Type B pancreatic cell (in vitro differentiated cells): ENCODE measurements at places on chromosomes 3 and 15. TPM values are rescaled to one million over a fixed set of nuclear protein-coding genes. Genes with fewer than 3 reads are reported as not detected.

GRCh38 chr15:97168704-97169475 is 791.6 kb upstream of the ARRDC4 start:
- no peak for DNase-seq

DNA sequence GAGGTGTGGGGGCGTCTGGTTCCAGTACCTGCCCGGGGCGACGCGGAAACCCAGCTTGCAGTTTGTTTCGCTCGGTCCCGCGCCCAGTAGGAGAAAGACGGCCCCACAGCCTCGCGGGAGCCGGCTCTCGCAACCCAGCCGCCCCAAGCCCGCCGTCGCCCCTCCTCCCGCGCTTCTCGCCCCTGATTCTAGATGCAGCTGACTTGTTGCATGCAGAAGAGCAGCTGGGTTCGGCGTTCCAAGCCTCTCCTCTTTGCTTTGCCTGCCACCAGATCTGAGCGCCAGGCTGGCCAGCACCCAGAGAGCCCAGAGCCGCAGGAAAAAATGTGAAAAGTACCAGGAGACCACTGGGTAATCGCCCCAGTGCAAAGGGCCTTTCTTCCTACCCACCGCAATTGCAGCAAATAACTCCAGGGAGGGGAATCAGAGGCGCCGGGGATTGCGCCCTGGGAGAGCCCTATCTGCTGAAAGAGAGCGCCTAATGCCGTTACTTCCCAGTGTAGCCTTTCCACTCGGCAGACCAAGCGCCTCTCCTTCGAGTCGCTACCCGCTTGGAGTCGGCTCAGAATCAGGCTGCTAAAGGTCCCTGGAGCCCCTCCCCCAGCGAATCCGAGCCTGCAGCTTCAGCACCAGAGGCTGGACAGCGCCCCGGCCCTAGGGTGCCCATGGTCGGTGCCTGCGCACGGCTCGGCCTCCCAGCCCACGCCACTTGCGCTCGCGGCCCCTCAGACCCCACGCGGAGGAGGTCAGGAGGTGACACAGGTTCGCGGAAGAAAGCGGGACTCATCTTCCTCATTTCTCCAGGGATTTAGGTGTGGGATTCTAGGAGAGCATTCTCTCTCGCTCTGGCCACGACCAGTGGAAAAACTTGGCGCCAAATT is 15.7 kb upstream of the AEN start:
- DNase-seq, result no peak

The ACTC1 gene
- total RNA-seq, result 0.52 and 19.7 TPM in 2 replicates

DNA sequence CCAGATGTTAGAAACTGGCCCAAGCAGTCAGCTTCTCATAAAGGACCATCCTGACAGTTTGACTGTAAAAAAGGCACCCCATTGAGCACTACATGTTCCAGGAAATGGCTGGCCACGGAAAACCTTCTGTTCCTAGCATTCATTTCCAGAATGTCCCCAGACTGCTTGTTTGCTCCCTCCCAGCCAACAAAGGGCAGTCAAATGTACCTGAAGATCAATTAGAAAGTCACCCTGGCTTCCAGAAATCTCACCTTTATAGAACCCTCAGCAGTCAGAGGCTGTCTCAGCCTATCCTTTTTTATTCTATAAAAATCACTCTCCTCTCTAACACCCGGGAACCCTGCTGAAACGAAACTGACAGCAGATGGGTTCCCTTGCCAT is 784 bp upstream of the SAMMSON start:
- DNase-seq, result no peak

DNA sequence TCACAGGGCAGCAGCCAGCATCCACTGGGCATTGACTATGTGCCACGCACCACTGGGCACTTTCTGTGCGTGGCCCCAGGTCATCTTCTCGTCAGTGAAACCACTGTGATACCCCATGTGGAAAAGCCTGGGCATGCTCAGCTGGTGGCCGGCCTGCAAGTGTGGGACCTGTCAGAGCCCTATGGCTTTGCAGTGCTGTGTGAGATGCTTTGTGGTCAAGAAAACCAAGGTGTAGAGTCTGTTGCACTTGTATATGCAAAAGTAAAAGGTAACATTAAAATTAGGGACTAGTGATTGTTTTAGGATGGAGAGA is 69.5 kb downstream of the PGPEP1L start:
- DNase-seq, result no peak

DNA sequence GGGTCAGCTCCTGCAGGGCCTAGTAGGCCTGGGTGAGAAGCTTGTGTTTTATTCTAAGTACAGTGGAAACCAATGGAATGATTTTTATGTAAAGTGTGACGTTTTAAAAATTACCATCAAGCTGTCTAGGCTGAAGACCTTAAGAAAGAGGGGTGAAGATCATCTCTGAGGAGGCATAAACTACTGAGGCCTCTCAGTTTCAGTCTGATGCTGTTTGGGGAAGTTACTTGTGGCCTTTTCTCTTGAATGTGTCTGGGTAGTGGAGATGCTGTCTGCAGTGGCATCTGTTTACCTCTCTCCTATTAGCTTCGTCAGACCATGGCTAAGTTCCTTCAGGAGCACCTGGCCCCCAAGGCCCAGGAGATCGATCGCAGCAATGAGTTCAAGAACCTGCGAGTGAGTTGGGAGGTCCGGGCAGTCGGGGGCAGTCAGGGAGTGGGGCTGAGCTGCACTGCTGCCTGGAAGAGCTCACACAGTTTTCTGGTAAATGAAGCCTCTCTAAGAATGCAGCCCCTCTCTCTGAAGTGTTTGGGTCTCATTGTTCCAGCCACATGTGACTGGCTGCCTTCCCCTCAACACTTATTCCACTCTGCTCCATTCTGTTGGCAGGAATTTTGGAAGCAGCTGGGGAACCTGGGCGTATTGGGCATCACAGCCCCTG is 1.9 kb downstream of the IVD start:
- DNase-seq, result no peak

DNA sequence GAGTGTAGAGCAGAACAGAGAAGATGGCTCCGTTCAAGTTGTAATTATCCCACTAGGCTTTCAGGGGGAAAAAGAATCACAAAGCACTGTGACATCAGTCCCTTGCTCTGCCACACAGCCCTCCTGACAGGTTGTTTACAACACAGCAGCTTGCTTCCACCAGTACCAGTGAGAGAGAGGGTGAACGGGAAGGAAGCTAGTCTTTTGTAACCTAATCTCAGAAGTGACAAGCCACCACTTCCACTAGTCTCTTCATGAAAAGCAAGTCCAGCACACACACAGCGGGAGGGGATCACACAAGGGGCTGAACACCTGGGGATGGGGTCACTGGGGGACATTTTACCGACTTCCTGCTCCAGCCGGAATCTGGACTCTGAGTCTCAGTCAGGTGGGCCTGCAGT is 86.3 kb downstream of the FAM81A start:
- DNase-seq, result peak; percentile 22

GRCh38 chr15:81256916-81257315 is 60.2 kb downstream of the IL16 start:
- no peak for DNase-seq

DNA sequence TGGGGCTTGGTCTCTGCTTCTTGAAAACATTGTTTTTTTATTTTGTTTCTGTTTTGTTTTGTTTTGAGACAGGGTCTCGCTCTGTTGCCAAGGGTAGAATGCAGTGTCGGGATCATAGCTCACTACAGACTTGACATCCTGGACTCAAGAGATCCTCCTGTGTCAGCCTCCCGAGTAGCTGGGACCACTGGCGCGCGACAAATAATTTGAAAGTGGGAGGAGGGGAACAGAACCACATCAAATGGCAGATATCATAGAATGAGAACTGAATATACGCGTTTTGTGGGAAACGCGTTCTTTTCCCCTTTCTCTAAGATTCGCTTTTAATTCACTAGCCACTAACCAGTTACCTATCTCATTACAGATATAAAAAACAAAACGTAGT is 641 bp upstream of the VPS13C start:
- DNase-seq, result no peak

The CHL1 gene
- total RNA-seq, result 0.59 and 1.4 TPM in 2 replicates

DNA sequence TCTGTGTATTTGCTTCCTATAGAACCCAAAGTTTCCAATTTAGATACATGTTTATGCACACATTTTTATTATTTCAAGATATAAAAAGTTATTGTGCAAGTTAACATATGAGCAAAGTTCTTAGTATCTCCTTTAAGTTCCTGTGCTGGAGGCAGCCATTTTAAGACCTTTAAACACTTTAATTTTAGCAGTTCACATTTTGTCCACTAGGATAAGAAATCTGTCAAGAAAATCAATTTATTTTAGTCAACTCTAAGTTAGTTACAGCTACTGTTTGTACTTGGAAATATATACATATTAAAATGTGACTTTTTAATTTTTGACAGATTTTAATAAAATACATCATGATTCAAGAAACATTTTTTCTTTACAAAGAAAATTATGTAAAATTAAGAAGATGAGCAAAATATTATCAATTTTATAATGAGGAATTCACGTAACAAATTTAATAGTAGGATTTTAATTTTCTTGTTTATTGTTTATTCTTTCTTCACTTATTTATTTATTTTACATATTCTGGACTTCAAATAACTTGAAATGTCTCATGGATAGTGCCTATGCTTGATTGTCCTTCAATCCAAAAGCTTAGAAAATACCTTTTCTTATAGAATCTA is 402.6 kb upstream of the GBE1 start:
- no peak for DNase-seq

DNA sequence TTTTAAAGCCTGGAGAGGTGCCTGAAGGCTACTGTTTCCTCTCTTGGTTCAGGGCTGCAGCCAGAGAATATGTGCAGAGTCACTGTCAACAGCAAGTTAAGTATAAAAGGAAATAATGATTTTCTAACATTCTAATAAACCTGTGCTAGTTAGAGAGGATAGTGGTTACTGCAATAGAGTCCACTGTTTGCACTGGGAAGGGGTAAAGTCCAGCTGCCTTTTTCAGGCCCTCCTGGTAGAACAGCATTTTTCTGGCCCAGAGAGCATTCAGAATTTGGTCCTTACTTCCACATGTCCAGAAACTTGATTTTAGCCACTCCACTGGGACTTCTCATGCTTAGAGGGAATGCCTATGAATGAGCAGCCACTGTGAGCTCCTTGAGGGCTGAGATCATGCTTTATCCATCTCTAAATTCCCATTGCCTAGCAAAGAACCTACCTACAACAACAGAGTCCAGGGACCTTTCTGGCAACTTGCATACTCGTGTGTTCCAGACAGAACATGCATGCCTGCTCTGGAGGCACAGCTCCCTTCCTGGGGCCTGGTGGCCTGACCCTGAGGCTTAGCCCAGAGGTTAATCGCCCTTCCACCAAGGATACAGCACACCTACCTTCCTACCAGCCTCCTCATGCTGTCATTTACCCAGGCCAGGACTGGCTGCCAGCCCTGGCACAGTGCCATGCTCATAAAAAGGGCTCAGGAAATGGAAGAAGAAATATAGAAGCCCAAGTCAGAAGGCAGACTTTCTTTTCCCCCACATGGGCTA is 50.3 kb upstream of the ATP13A3 start:
- no peak for DNase-seq

DNA sequence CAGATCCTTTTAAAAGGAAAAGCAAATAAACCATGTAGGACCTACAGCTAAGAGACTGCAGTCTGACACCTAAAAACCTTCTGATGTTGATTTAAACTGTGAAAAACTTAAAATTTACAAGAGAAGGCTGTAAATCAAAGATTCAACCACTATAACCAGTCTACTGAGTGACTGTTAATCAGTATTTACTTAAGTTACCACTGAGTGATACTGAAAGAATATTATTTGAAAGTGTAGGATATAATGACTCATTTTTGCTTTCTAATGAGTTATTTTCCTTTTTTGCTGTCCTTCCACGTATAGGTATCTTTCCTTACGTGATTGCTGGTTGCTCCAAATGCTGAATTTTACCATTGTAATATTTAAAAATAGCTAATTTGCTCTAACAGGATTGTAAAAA is 44.6 kb downstream of the RFX7 start:
- DNase-seq, result no peak

- DNase-seq, result no peak
Observed at GRCh38 chr3:33834096-33834453, 35.6 kb downstream of the PDCD6IP start.

DNA sequence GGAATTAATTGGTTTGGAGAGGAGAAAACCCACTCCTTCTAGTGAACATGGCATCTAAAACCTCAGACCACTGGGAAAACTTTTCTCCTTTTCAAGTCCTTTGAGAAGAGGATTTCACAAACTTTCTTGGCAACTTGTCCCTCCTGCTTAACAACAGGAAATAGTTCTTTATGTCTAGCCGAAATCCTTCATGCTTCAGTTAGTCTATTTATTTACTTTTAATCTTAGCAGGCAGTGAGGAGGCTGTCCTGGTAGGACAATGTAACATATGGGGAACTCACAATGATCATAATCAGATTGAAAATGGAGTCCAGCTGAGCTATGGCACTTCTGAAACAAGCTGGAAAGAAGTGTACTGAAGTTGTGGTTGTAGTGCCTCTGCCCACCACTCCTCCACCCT is 50.6 kb downstream of the KY start:
- no peak for DNase-seq

GRCh38 chr3:105375750-105376511 is 9.2 kb downstream of the ALCAM start:
- no peak for DNase-seq

GRCh38 chr3:178075344-178075743 is 460.9 kb upstream of the KCNMB2 start:
- no peak for DNase-seq

GRCh38 chr15:45918839-45919238 is 284.0 kb downstream of the SQOR start:
- no peak for DNase-seq

GRCh38 chr15:89673165-89673512 is 6.0 kb downstream of the PLIN1 start:
- no peak for DNase-seq

DNA sequence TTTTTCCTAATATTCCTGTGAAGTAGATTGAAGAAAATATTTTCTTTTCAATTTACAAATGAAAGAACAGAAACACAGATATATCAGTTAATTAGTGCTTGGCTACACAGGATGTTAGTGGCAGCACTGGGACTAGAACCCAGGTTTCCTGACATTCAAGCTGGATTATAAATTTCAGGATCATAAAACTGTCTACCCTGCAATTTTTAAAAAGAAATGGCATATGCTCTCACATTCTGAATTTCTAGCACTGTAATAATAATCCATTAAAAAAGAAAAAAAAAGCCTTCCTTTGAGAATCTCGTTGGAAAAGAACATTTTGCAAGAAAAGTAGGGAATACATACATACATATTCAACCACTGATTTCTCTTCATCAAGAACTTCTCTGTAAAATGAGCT is 9.3 kb upstream of the DPH6 start:
- DNase-seq, result no peak
